Endothelial cell of umbilical vein (primary cell): ENCODE measurements at places on chromosomes 6 and 20. TPM values are rescaled to one million over a fixed set of nuclear protein-coding genes. Genes with fewer than 3 reads are reported as not detected.

The AKAP12 gene
- total RNA-seq, result 340 and 362 TPM in 2 replicates

The HSPA12B gene
- 3.4 and 6.6 TPM in 2 replicates for total RNA-seq

The KIF6 gene
- total RNA-seq, result not detected in 2 replicates

- DNase-seq, result no peak
- H3K27ac ChIP-seq, result no peak overlapping the region
- H3K27me3 ChIP-seq, result no peaks in the 10 kb centered on the region
- no peaks in the 10 kb centered on the region for H3K36me3 ChIP-seq
- H3K4me1 ChIP-seq, result no peaks in the 10 kb centered on the region
Observed at GRCh38 chr6:382883-383810, 8.4 kb upstream of the IRF4 start.

- peaks cover 20% of the 10 kb centered on the region for H3K4me1 ChIP-seq
- peak overlapping the region; percentile 88 for H3K27ac ChIP-seq
- no peak overlapping the region for H3K4me3 ChIP-seq
- peak; percentile 11 for DNase-seq
- no peaks in the 10 kb centered on the region for H3K36me3 ChIP-seq
Observed at GRCh38 chr6:134436950-134437349, 119.0 kb upstream of the SGK1 start.

- H3K27me3 ChIP-seq, result no peaks in the 10 kb centered on the region
- no peak for DNase-seq
- H3K4me1 ChIP-seq, result peaks cover 14% of the 10 kb centered on the region
- peak overlapping the region; percentile 62 for H3K4me3 ChIP-seq
Observed at GRCh38 chr6:31203345-31203979, 33.0 kb upstream of the POU5F1 start.

DNA sequence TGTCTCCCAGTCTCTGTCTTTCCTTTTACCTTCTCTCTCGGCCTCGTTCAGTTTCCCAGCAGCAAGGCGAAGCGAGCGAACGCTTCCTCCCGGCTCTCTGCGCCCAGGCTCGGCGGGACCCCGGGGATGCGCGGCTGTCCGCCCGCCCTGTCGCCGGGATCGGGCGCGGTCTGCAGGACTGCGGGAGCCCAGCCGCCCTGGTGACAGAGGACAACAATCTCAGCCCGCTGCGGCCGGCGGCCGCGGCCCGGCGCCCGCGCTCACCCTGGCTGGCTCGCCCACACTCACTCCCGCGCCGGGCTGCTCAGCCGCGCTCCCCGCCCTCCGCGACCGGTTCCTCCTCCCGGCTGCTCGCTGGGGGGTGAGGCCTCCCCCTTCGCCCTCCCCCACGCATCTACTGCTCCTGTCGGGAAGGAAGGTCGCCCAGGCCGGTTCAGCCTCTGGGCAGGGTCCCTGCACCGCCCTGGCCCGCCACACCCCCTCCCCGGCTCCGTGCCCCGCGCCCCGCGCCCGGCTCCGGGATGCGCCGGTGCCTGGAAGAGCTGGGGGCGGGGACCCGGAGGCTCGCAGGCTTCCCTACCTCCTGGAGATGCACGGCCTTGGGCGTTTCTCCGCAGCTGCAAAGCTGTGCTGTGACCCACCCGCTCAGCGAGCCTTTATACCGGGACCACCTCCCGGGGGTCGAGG, 410 bp downstream of the SYNE1 start:
- peaks cover 4% of the 10 kb centered on the region for H3K27me3 ChIP-seq
- DNase-seq, result peak; percentile 10
- no peaks in the 10 kb centered on the region for H3K36me3 ChIP-seq

- no peaks in the 10 kb centered on the region for H3K4me1 ChIP-seq
- no peak overlapping the region for H3K4me3 ChIP-seq
- no peak for DNase-seq
- H3K36me3 ChIP-seq, result no peaks in the 10 kb centered on the region
Observed at GRCh38 chr6:41176189-41176588, 13.3 kb upstream of the TREM2 start.

GRCh38 chr6:127748290-127748689, 152.6 kb downstream of the THEMIS start:
- H3K4me3 ChIP-seq, result no peak overlapping the region
- H3K36me3 ChIP-seq, result no peaks in the 10 kb centered on the region
- no peaks in the 10 kb centered on the region for H3K4me1 ChIP-seq
- H3K27ac ChIP-seq, result no peak overlapping the region
- DNase-seq, result no peak

DNA sequence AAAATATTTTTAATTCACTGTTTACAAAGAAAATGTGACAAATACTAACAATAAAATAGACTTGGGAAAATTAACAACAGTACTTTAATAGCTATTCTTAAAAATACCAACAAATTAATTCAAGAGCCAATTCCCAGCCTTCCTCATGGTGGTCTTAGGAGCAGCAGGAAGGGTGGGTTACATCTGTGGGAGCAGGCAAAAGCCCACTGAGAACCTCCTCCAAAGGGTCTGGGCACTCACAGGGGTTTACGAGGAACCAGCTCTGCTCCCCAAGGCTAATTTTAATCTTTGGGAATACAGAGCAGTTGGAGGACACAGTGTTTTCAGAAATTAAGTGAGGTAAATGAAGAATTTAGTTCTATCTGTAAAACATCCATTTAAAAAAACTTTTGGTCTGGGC, 10.2 kb downstream of the SOD2 start:
- no peak for DNase-seq
- peaks cover 18% of the 10 kb centered on the region for H3K4me1 ChIP-seq
- H3K27me3 ChIP-seq, result no peaks in the 10 kb centered on the region
- no peak overlapping the region for H3K27ac ChIP-seq
- no peak overlapping the region for H3K4me3 ChIP-seq

DNA sequence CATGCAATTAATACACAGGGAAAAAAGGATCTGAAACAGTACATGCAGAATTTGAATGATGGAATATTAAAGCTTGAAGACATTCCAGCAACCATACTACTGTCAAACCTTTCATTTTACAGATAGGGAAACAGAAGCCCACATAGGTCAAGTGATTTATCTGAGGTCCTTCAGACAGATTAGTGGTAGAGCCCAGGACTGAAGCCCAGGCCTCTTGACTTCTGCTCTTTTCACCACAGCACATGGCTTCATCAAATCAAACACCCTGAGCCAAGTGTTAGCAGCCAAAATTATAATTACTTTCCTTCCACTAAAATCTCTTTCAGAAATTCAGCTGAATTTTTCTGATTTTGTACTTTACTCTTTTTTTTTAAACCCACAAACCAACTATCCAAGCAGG, 435.6 kb upstream of the RUNX2 start:
- no peaks in the 10 kb centered on the region for H3K4me1 ChIP-seq
- H3K36me3 ChIP-seq, result no peaks in the 10 kb centered on the region

DNA sequence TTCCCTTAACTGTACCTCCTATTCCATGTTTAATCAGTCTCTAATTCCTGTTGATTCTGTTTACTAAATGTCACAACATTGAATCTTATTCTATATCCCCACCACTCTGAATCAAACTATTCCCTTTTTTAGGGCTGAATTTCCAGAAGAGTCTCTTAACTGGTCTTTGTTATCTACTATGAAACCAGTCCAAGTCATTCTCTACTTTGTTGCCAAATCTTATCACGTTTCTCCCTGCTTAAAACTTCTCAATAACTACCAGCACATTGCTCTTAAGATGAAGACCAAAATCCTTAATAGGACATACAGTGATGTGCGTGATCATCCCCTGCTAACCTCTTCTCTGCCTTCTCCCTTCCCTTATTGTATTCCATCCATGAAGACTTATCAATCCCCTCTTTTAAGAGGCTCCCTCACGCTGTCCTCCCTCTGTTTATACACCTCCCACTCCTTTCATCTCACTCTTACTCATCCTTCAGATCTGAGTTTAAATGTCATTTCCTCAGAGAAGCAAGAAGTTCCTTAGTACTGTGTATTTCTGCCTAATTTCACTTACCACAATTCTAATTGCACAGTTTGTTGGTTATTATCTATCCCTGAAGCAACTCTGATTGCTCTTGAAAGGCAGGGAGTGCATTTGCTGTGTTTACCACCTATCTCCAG, 143.0 kb upstream of the AHI1 start:
- no peak for DNase-seq
- H3K27me3 ChIP-seq, result no peaks in the 10 kb centered on the region
- no peak overlapping the region for H3K4me3 ChIP-seq
- H3K27ac ChIP-seq, result no peak overlapping the region
- H3K36me3 ChIP-seq, result no peaks in the 10 kb centered on the region

GRCh38 chr20:40017765-40018164, 671.3 kb downstream of the MAFB start:
- H3K27me3 ChIP-seq, result no peaks in the 10 kb centered on the region
- DNase-seq, result no peak
- H3K4me1 ChIP-seq, result no peaks in the 10 kb centered on the region
- no peak overlapping the region for H3K27ac ChIP-seq

DNA sequence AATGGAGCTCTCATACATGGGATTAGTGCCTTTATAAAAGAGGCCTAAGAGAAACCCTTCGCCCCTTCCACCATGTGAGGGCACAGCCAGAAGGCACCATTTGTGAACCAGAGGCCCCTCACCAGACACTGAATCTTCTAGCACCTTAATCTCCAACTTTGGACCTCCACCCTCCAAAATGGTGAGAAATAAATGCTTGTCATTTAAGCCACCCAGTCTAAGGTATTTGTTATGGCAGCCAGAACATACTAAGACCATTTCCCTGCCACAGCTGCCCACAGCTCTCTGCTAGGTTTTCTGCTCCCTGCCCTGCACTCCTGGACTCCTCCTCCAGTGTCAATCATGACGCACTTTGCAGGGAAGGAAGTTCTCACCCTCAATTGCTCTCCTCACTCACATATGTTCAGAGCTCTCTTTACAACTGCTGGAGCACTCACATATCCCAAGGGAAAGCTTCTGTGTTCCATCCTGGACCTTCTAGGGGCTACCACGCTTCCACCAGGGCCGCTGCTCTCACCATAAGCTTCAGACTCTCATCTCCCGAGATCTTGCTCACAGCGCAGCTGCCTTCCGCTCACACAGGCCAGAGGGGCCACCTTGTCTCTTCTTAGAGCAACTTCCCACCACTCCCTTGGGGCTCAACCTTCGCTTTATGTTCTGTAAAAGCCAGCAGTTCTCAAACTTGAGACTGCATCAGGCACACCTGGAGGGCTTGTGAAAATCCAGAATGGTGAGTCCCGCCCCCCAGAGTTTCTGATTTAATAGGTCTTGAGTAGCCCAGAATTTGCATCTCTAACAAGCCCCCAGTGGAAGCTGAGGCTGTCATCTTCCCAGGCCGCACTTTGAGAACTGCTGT, 1.6 kb upstream of the LY86 start:
- H3K27ac ChIP-seq, result no peak overlapping the region
- no peak overlapping the region for H3K4me3 ChIP-seq
- DNase-seq, result no peak
- no peaks in the 10 kb centered on the region for H3K4me1 ChIP-seq
- no peaks in the 10 kb centered on the region for H3K36me3 ChIP-seq
- H3K27me3 ChIP-seq, result no peaks in the 10 kb centered on the region

- H3K36me3 ChIP-seq, result no peaks in the 10 kb centered on the region
- no peaks in the 10 kb centered on the region for H3K4me1 ChIP-seq
- no peaks in the 10 kb centered on the region for H3K27me3 ChIP-seq
Observed at GRCh38 chr6:81237226-81237625, 515.3 kb downstream of the TENT5A start.

- no peaks in the 10 kb centered on the region for H3K27me3 ChIP-seq
- H3K27ac ChIP-seq, result no peak overlapping the region
- H3K4me3 ChIP-seq, result no peak overlapping the region
- DNase-seq, result no peak
Observed at GRCh38 chr6:96563853-96564252, 925 bp downstream of the FHL5 start.
